ENCODE measurements at places on chromosomes 6 and 20.

- no peak for DNase-seq
Observed at GRCh38 chr6:31485055-31485454, 12.9 kb upstream of the MICB start.

GRCh38 chr6:43283905-43284304 is 14.2 kb upstream of the SLC22A7 start:
- DNase-seq = no peak

DNA sequence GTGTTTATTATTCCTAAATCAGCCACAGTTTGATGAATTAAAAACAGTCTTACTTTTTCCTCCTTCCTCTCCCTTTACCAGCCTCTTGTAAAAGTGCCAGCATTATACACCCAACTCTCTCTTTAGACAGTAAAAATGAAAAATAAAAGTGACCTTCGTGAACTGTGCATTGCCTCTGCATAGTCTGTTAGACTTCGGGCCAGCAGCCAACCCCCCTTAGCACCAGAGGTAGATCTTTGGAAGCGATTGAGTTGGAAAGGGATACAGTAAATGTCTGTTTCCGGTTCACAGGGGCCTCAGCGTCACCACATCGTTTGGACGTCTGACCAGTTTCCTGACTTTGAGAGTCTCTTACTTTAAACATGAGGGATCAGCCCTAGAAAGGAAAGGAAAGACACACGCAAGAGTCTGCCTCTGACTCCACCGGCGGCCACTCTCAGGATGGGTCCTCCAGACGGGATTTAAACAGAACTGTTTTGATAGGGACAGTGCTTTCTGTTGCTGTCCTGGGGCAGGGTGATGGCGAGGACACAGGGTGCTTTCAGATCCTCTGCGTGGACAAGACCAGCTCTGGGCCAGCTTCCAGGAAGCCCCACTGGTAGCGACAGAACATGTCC is 206.6 kb upstream of the PREP start:
- DNase-seq = no peak

- DNase-seq = no peak
Observed at GRCh38 chr20:60011512-60012507, 53.6 kb downstream of the CDH26 start.

GRCh38 chr6:21263531-21264287 is 329.8 kb upstream of the SOX4 start:
- DNase-seq = no peak

DNA sequence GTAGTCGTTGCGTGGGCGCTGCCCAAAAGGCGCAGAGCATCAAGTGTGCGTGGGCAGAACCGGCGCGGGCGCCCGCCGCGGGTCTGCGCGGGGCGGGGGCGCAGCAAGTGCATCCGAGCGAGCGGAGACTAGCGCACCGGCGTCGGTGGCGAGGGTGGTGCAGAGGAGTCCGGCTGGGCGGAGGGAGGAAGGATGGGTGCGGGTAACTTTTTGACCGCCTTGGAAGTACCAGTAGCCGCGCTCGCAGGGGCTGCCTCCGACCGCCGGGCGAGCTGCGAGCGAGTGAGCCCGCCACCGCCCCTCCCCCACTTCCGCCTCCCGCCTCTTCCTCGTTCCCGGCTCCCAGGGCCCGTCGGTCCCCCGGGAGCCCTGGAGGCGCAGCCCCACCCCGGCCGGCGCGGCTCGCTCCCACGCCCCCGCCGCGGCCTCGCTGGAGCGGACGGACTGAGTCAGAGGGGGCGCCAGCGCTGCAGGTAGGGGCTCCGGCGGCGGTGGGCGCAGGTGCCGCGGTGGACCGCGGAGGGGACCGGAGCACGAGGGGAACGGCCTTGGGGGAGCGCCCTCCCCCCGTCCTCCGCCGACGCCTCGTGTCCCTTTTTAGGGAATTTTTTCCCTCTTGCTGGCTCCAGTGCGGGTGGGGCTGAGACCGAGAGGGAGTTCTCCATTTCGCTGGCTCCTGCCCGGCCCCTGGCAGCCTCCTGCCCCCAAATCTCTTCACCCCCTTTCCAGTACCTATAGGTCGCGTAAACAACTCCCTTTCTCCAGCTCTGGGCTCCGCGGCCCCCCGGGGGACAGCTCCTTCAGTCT is 1.6 kb upstream of the DBNDD2 start:
- DNase-seq = peak; percentile 50

DNA sequence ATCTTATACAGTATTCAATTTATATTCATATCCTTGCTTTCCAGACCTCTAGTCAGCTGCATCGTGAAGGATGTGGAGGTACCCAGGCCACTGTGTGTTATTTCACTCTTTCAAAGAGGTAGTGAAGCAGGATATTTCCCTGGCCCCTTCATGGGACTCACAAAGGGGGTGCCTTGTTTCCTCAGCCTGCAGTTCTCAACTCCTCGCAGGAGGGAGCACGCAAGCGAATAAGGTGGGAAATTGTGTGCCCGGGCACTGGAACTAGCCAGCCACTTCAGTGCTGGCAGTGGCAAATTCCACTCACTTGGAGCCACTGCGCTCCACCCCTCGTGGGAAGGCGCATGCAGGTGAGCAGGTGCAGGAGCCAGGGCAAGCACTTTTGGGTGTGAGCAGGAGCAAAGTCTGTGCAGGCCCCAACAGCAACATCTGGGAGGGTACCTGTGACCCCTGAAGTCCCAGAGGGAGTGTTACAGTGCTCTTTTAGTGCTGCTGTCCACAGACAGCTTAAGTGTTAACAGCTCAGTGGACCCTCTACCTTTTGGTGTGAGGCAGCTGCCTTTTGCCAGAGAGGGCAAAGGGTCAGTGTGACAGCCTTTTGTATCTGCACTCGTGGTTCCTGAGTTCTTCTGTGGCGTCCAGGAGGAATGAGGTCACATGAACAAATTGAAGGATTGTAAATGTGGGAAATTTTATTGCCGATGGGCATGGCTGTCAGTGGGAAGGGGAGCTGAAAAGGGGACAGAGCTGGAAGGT is 49.4 kb upstream of the FAM135A start:
- DNase-seq = no peak
